ENCODE measurements at places on chromosomes 5 and 9.

- DNase-seq: no peak
Observed at GRCh38 chr5:6222121-6222520, 156.2 kb downstream of the MED10 start.

GRCh38 chr9:75451045-75451444 is 362.7 kb downstream of the OSTF1 start:
- no peak for DNase-seq

- DNase-seq: no peak
Observed at GRCh38 chr5:170252720-170253350, 20.1 kb downstream of the C5orf58 start.

DNA sequence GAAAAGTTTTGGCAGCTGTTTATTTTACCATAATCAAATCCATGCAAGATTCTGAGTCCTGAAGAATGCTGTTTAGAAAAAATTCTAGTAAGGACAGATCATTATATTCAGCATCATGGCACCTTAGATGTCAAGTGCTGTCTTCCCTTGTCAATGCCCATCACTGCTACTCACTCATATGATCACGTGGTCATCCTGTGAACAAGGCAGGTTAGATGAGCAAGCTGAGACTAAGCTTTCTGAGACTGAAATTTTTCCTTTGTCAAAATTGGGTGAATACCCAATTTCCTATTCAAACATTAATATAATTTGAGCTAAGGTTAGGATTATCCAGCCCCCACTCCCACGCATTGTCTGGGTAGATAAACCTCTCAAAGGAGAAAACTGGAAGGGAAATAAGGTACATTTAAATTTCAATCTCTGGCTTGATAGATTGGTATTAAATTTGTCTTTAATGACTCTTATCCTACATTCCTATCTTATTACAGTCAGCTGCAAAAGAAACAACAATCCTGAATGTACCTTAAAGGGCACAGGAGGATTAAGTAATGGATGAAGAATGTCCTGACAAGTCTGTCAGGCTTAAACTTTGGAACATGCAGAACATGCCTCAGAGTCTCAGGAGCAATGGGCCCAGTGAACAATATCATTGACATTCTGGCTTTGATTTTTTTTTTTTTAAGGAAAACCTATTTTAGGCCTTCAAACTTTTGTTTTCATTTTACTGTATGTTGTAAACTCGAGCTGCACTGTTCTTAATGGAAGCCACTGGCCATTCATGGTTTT is 148.7 kb upstream of the RANBP3L start:
- no peak for DNase-seq

GRCh38 chr5:153782589-153783361 is 255.9 kb downstream of the FAM114A2 start:
- no peak for DNase-seq

DNA sequence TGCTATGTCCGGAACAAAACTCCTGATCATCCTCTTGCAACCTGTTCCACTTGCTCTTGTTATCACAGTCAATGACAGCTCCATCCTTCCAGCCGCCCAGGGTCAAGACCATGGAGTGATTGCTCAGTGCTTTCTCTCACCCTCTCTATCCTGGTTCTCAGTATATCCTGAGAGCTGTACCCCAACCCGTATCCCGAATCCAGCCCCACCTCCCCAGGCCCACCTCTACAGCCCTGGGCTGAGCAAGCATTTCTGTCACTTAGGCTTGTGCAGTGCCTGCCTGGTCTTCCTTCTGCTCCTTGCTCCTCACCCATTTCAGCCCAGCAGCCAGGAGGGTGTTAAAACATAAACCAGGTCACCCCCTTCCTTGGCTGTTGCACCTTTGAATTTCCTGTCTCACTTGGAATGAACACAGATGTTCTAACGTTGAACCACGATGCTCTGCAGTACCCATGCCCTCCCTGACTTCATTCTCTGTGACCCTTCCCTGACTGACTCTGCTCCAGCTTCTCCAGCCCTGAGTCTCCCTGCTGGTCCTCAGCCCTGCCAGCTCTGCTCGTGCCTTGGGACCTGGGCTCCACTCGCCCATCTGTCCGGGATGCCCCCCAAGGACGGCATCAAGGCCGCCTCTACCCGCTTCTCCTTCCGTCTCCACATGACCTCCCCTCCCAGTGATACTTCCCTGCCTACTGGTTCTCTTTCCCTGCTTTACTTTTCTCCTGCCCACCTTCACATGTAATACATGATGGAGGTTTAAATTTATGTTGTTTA is 110.0 kb downstream of the ICE1 start:
- DNase-seq: no peak

GRCh38 chr5:19927919-19928318 is 60.1 kb downstream of the CDH18 start:
- DNase-seq: no peak

DNA sequence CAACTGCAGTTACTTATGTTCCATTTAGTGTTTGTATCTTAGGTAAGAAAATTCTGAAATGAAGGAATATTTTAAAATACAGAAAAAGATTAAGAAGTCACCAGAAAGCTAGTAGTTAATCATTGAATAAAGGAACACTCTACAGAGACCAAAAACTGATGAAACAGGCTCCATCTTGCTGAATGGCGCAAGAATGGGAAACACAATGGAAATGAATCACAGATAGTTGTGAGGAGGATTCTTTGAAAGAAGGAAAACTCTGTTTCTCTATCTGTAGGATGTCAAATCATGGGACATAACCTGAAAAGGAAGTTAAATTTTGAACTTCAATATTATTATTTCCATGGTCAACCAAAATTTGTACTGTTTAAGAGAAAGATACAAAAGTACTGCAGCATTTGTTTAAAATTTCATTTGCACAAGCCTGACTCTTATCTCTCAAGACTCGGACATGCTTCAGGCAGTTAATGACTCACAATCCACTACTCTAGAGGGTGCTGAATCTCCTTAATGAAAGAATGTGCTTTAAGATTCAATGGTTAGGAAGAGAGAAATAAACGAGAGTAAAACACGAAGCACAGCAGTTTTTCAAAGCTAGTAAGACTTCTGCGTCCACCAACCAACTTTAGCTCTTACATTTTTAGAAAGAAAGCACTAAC is 1064.4 kb upstream of the DMAC1 start:
- DNase-seq: no peak

DNA sequence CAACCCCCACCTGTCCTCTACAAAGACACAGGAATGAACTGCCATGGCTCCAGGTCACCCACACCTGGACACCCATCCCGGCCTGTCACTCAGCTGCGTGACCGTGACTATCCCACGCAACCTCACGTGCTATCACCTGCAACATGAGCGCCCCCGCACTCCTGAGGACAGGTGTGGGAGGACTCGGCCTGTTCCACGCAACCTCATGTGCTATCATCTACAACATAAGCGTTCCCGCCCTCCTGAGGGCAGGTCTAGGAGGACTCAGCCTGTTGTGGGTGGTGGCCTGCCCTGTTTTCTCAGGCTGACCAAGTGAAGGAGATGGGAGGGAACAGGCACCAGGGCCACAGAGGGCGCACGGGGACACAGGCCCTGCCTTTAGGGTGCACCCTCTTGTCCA is 4.1 kb downstream of the QSOX2 start:
- no peak for DNase-seq

- DNase-seq: no peak
Observed at GRCh38 chr5:126031989-126032716, 391.1 kb upstream of the GRAMD2B start.

GRCh38 chr9:104256031-104256695 is 162.1 kb downstream of the SMC2 start:
- DNase-seq: no peak

- no peak for DNase-seq
Observed at GRCh38 chr5:40834391-40834848, 602 bp downstream of the RPL37 start.

DNA sequence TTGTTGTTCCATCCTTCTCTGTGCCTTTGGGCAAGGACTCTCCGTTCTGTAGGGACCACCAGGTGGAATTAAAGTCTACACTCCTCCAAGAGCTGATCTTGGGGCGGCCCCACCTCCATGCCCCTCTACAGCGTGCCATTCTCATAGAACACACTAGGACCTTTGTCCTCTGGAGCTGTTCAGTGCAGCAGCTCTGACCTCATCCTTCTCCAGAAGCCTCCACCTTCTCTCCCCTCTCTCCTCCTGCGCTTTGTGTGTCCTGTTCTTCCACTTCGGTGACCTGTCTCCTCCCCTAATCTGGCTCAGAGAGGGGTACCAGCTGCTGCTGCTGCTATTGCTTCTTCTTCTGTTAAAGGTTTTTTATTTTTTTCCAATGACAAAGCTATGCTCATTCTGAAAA is 1.8 kb upstream of the MACROH2A1 start:
- no peak for DNase-seq

DNA sequence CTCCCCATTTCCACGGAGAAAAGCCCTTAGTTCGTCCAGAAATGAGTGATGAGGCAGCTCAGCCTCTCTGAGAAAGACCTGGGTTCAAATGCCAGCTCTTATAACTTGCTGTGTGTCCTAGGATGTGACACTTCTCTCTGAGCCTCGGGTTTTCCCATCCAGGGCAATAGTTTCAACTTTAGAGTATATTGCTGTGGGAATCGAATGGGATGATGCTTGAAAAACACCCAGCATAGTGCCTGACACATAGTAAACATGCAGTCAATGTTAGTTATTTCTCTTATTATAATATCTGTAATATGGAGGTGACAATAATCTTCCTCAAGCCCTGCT is 430 bp upstream of the MAPKAP1 start:
- no peak for DNase-seq

DNA sequence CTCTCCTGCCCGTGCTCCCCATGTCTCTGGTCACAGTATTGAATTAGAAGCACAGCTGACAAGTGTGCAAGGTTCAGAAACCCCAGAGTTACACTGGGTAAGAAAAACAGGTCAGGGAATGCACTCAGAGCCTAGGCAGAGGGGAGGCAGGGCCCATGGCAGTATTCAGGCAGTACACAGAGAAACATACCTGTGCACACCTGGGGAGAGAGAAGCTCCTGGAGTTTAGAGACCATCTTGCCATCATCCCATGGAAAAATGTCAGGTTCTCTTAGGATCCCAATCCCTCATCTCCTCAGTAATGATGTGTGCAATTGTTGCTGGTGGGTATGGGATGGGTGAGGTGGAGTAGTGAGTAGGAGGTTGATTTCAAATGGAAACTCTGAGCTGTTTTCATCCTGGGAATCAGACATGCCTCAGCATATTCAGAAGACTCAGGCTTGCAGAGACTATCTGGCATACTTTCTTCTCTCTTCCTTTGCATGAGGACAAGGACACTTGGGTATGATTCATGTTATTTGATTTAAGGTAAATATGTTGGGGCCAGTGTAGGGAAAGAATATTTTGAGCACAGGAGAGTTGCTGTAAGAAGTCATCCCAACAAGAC is 228.5 kb downstream of the ESM1 start:
- no peak for DNase-seq

- no peak for DNase-seq
Observed at GRCh38 chr9:34428325-34428958, 29.9 kb downstream of the FAM219A start.

DNA sequence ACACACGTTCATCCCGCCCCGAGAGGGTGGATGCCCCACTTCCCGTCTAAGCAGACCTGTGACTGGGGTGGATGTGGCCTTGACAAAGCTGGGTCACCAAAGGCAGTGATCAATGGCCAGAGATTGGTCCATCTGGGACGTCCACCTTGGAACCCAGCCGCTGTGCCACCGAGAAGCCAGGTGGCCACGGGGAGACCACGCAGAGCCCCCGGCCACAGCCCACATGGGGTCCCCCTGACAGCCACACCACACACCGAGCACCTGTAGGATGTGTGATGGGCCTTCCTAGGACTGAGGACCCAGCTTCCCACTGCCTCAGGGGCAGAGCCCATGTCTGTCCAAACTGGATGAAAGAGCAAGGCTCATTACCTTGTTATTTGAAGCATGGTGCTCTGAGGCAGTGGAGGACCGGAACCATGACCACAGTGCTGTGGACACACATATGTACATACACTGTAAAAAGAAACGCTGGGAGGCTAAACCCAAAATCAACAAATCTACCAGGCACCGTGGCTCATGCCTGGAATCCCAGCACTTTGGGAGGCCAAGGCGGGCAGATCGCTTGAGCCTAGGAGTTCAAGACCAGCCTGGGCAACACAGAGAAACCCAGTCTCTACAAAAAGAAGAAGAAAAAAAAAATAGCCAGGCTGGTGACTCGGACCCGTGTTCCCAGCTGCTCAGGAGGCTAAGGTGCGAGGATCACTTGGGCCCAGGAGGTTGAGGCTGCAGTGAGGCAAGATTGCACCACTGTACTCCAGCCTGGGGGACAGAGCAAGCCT is 50.1 kb downstream of the MRPL36 start:
- no peak for DNase-seq

DNA sequence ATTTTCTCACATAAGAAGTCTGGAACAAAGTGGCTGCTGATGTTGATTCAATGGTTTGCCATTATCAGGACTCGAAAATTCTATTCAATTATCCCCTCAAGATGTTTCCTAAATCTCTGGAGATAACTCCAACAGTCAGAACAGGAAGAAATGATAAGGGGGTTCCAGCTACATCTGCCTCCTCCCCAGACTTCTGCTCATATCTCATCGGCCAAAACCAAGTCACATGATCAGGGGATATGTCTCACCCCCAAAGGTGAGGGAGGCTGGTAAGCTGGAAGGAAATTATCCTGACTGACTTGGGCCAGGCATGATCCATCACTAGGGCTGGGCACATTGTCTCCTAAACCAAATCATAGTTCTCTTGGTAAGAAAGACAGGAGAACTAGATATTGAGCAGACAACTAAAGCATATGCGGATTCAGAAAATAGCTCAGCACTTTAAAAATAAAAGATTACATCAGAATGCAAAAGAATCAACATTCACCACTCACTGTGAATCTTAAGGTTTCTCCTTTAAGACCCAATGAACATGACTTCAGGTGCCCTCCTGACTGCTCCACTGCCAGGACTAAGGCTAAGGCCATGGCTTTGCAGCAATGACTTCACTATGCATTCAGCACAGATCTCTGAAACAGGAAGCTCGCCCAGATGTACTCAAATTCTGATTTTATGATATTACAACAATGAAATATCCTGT is 306.3 kb downstream of the ENC1 start:
- DNase-seq: no peak

DNA sequence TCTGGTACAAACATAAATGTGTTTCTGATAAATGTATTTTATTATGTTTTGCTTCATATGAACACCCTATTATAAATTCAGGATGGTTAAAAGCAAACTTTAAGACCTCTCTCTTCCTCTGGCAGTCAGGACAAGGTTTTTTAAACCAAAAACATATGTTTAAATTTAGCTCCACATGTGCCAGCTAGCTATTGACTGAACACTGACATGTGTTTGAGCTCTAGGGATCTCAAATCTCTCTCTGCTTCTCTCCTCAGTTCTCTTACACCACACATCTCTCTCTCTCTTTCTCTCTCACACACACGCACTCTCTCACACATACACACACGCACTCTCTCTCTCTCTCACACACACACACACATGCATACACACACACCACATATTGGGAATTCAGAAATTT is 150.1 kb upstream of the RFX3 start:
- DNase-seq: no peak

GRCh38 chr5:131357739-131358561 is 94.1 kb downstream of the CDC42SE2 start:
- no peak for DNase-seq
